MCF 10A (cell line): ENCODE measurements at places on chromosomes 16 and 17.
A peak's percentile ranks its signal among the peaks of the same experiment; 100 is the strongest.

DNA sequence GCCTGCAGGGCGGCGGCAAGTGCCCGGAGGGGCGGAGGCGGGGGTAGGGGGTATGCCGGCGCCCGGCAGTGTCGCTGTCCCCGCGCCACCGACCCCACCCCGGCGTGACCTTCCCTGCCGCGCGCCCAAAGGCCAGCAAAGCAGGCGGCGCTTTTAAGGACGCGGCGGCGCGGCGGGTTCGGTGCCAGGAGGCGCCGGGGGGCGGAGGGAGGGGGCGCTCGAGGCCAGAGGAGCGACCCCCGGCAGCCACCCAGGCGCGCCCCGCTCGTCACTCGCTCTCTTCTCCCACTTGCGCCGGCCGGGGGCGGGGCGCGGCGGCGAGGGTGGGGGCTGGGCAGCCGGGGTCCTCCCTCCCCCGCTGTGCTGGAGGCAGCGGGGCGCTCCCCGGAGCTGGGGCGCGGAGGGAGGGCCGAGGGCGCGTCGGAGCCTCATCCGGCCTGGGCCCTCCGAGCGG lies 8.6 kb upstream of the BAHCC1 start:
- no peak for DNase-seq

DNA sequence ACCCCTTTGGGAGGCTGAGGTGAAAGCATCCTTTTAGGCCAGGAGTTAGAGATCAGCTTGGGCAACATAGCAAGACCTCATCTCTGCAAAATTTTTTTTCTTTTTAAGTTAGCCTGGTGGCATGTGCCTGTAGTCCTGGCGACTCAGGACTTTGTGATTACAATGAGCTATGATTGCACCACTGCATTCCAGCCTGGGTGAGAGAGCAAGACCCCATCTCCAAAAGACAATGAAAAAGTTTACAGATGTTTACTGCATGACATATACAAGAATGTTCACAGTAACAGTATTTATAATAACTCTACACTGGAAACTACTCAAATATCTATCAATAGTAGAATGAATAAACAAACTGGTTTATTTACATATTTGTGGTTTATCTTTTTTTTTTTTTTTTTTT lies 33.1 kb upstream of the CCL22 start:
- DNase-seq = no peak

DNA sequence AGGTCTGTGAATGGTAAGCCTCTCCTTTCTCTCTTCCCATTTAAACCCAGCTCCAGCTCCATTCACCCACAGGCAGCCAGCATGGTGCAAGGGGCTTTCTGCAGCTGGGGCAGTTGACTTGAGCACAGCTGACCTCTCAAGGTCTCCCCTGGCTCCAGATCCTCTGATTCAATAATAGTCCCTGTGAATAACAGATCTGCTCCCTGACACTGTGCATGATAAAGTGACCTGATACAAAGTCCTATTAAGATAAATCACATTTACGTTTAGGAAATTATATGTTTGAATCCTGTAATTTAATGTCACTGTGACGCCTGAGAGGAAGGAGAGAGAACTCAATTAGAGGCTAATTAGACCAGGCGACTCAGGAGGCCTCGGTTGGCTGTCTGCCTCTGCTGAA lies 540.4 kb upstream of the CDH11 start:
- no peak for DNase-seq

GRCh38 chr17:55421179-55421934 lies at the start of gene MMD:
MMD (minus strand) TSS chr17:55421835; CDS start chr17:55421695, 140 bp downstream.
- DNase-seq = peak; percentile 45

DNA sequence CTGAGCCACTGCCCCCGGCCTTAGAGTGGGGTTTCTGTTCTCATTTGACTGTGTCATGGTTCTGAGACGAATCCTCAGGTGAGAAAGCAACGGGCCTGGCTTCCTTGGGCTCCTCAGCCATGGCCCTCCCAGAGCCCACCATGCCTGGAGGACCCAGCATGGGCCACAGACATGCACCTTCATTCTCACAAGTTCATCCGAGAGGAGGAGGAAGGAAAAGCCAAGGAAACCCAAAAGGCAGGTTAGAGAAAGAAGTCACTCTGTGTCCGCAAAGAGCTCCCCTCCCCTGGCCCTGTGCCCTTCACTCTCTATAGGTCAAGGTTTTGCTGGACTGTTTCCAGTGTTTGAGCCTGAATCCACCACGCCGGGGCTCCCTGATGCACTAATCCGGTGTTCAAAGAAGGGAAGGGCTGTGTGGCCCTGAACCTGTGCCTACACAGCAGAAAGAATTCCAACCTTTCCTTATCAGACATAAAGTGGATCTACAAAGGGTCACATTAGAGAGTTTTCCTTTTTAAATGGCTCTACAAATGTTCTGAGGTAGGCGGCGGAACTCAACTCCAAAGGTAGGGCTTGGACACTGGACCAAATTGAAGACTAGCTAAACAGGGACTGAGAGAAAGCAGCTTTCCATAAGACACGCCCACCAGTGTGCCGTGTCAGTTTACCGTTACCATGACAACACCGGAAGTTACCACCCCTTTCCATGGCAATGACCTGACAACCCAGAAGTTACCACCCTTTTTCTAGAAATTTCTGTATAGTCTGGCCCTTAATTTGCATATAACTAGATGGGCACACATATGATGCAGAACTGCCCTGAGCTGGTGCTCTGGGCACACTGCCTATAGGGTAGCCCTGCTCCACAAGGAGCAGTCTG lies 15.9 kb upstream of the PECAM1 start:
- DNase-seq = peak; percentile 47

- peak; percentile 80 for DNase-seq
These were observed 2100.7 kb downstream of the TP53TG3F start for GRCh38 chr16:35559911-35560636.

DNA sequence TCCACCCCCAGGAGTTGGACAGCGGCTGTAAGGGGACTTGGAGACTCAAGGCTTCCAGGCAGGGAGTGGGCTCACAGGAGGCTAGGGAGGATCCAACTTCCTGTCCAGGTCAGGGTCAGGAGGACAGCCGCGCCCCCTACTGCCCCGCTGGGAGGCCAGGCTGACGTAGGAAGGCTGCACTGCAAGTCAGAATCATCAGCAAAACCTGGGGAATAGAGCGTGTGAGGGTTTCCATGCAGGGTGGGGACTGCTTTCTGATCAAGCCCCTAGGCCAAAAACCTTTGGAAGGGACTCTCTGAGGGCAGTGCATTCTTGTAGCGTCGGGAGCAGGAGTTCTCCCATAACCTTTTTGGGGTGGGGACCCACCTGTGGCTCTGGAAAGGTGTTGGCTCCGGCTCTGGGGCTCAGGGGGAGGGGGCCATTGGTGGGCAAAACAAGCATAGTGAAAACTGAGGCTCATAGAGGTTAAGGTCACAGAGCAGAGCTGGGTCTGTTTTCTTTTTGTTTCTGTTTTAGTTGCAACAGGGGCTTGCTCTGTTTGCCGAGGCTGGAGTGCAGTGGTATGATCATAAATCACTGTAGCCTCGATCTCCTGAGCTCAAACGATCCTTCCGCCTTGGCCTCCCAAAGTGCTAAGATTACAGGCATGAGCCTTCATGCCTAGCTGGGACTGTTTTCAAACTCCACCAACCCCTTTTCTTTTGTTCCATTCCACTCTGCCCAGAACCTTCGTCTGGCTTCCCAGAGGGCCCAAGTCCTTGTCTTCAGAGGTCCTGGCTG lies 22.1 kb downstream of the RAI1 start:
- no peak for DNase-seq

DNA sequence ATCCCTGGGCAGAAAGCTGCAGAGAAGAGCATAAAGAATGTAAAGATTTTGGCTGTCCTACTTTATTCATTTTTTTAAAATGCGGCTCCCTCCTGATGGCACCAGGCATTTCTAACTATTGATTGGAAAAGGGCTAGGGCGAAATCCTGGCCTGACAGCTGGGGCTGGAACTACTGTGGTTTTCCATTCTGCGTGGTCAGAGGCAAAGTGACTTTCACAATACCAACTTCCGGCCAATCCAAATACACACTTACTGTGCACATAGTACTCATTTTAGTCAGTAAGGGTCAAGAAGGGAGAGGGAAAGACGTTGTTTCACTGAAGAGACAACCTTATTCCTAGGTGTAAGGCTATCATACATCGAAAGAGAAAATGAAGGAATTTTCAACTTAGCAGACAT lies 113.8 kb upstream of the PMFBP1 start:
- DNase-seq = peak; percentile 49

DNA sequence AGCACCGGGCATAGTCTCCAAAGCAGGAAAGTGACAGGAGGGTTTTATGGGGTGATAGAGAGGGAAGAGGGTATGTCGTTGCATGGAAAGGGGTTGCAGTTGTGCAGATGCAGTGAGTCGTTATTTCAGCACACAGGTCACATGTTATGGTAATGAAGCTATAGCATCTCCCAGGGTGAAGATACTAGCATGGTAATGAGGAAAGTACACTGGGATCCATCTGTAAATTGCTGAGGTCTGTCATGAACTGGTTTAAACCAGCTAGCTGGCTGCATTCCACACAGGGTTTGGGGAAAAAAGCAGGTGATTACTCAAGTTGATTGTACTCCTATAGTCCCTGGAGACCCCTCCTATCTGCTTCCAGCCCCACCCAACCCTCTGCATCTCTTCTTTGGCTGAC lies 11.7 kb downstream of the COX11 start:
- no peak for DNase-seq

- no peak for DNase-seq
These were observed 113.0 kb downstream of the BANP start for GRCh38 chr16:88064011-88064888.

DNA sequence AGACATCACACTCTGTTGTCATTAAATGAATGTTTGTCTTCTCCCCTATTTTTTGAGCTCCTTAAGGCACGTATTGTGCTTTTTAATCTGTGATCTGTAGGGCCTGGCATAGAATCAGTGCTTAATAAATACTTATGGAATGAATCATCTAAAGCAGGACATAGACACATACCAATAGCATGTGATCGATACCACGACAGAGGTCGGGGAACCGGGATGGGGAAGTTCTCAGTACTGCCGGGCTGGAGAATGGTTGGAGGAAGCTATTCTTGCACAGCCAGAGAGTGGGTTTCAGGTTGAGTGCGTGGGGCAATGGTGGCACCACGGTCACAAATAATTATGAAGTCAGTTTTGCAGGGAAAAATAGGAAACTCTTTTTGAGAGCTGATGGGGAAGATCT lies 26.8 kb downstream of the NLRP1 start:
- no peak for DNase-seq
